ENCODE measurements at places on chromosomes 7 and 10.

DNA sequence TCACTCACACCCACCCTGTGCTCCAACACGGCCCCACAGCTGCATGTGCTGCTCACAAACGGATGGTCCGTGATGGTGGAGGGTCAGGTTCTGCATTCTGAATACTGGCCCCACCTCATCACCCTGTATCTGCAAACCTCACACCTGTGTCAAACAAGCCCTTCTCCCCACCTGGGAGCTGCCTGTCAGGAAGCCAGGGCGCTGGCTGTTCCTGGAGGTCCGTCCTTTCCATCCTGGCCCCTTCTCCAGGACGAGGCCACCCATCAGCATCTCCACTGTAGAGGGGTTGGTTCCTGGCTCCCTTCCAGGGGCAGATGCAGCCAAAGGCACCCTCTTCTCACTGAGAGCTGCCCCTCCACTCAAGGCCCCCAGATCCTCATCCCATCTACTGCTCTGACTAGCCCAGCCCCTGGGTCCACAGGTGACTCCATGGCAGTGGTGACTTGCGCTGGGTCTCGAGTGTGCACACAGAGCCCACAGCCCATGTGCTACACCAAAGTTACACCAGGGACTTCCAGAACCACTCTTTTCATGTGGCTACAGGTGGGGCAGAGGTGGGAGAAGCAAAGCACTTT is 229.4 kb downstream of the TNS3 start:
- no peak for DNase-seq

DNA sequence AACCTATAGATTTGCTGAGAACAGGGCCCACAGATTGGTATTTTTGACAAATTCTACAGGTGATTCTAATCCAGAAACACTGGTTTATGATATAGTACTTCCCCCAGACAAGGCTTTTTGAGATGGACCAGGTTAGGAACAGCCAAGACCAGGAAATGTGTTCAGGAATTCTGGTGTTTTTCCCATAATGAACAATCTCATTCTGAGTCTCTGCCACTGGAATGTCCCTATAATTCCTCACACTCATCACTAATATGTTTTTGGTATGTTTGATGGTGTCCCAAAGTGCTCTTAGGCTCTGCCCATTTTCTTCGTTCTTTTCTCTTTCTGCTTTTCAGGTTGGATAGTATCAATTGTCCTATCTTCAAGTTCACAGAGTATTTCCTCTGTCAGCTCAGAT is 107.2 kb upstream of the IGFBP3 start:
- no peak for DNase-seq

DNA sequence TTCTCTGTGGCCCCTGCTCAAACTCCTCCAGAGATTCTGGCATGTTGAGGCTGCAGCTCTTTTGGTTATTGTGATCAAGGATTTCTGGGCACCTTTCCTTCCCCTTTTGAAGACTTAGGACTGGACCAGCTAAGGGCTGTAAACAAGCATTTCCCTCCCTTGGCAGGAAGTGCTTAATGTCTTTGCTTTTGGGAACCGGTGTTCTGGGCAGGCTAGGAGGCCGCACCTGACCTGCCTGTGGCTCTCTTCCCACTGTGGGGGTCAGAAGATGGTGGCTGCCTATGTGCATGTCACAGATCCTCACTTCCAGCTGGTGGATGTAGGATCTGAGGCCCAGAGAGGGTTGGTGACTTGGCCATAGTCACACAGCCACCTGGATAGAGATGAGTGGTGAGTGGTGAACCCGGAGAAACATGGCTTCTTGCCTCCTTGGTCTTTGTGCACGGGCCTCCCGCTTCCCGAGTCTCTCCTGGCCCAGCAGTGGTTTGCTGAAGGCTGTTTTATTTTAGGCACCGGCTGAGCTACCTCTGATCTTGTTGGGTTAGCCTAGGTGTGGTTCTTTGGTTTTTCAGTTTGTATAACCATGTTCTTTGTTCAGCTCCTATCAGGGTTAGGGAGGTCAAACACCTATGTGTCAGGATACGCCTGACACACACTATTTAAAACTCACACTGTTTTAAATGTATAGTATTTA is 82.0 kb downstream of the GRK5 start:
- no peak for DNase-seq

GRCh38 chr10:32239769-32240168 is 107.2 kb downstream of the EPC1 start:
- DNase-seq: no peak

- DNase-seq: no peak
These were observed 63.3 kb upstream of the PDGFA start for GRCh38 chr7:582931-583330.

GRCh38 chr7:92325858-92326257 is 80.1 kb downstream of the ANKIB1 start:
- no peak for DNase-seq

DNA sequence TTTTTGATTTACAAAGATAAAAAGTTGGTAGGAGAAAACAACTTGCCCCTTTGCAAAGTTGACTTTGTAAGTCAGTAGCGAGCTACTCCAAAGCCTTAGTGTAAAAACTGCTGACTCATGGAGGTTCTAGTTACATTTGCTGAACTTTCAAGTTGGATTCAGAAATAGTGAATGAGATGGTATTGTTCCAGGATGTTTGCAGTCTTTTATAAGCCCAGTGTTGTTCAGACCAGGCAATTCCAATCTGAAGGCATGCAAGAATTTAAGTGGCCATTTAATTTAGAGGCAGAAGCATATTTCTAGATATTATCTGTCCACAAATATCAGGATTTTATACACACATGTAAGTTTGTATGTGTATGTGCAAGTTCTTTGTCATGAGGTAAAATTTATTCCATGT is 21.6 kb downstream of the TES start:
- DNase-seq: no peak

DNA sequence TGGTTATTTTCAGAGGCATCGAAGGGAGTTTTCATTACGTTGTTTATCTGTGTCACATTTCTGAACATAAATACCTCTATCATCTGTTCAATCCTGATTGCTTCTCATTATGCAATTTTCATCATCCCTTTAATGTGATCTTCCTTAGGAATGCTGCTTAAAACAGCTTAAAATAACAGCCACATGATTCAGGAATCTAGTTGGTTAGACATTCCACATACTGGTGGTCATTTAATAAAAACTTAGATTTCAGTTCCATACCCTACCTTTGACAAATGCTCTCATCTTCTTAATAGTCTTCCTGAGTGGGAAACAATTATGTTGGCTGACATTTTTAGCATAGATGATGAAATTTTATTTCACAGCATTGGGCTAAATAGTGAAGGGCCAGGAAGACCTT is 191.3 kb upstream of the CDCA7L start:
- no peak for DNase-seq

DNA sequence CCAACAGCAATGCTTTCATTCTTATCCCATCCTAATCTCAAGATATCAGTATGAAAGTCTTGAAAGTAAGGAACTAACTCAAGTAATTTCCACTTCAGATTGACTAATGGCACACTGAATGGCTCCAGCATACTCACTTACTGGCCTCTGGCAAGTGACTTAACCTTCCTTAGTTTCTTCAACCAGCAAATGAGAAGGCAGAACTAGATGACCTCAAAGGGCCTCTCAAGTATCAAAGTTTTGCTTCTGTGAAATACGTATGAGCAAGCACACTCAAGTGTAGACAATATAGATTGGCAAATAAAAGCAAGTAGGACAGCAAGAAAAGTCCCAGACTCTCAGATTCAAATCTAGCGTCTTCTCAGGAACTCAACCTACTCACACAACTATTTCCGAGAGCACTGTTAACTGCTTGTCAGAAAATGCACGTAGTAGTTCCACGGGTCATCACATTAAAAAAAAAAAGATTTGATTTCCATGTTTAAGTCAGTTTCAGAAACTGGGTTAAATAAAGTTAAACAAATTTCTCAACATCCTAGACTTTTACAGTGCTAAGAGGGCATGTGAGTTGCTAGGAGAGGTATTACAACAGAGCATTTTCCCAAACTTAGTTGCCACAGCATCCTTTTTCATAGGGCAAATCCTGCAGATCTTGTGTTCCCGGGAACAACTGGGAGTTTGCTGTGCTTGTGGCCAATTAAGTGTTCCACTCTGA is 276.9 kb upstream of the KLF14 start:
- no peak for DNase-seq

DNA sequence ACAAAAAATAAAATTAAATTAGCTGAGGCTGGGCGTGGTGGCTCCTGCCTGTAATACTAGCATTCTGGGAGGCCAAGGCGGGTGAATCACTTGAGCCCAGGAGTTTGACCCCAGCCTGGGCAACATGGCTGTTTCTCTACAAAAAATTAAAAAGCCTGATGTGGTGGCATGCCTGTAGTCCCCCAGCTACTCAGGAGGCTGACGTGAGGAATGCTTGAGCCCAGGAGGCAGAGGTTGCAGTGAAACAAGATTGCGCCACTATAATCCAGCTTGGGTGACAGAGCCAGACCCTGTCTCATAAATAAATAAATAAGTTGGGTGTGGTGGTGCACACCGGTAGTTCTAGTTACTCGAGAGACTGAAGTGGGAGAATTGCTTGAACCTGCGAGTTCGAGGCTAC is 65.1 kb downstream of the GNA12 start:
- no peak for DNase-seq

GRCh38 chr10:132859084-132859855 is 73.3 kb upstream of the NKX6-2 start:
- DNase-seq: no peak

- DNase-seq: peak; percentile 28
These were observed 448 bp upstream of the GOLGA7B start for GRCh38 chr10:97849103-97849686.

All from CD4-positive, alpha-beta T cell treated with Interleukin-6 at 100 ng/mL for 8 hours (primary cell).